ENCODE measurements at places on chromosomes 12 and 14.

DNA sequence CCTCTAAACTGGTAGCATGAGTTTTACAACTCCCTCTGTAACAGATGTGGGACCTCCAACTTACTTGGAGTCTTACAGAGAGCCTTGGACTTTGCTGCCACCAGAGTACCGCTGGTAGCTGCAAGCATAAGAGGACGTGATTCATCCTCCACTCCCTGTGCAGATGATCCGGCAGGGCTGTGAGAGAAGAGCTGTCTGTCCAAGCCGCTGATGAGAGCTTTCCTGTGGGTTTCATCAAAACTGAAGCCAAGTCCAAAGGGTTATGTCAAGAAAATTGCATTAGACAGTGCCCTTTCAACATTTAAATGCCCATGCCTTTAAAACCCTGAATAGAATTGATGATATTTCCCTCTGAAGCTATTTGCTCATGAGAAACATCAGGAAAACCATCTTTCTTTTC, 85.8 kb downstream of the LLPH start:
- DNase-seq = no peak

GRCh38 chr12:94167756-94168416, 19.5 kb downstream of the PLXNC1 start:
- no peak for DNase-seq

GRCh38 chr14:61474015-61474414, 152.6 kb downstream of the PRKCH start:
- no peak for DNase-seq

- no peak for DNase-seq
These were observed 313.1 kb downstream of the SLC6A15 start for GRCh38 chr12:84599539-84599938.

DNA sequence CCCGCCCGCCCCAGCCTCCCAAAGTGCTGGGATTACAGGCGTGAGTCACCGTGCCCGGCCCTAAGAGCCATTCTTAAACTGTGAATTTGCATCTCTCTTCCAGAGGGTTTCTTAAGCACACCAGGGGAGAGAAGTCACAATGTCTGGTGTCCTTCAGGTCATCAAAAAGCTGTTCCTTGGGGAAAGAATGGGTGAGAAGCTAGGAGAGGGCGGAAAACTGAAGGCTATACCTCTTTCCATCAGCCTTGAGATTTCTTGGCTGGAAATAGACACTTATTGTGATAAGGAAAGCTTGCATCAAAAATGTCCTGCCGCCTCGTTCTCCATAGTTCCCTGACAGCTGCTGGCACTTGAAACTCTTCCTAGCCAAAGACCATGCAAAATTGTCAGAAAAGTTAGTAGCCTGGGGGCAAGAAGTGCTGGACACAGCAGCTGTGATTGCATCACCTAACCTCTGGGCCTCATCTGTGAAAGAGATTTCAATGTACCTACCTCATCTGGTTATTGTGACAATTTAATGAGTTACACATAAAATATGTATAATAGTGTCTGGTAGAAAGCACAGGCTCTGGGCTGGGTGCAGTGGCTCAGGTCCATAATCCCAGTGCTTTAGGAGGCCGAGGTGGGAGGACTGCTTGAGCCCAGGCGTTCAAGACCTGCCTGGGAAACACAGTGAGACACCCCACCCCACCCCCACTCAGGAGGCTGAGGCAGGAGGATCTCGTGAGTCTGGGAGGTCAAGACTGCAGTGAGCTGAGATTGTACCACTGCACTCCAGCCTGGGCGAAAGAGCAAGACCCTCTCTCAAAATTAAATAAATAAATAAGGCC, 9.7 kb upstream of the UBC start:
- no peak for DNase-seq

DNA sequence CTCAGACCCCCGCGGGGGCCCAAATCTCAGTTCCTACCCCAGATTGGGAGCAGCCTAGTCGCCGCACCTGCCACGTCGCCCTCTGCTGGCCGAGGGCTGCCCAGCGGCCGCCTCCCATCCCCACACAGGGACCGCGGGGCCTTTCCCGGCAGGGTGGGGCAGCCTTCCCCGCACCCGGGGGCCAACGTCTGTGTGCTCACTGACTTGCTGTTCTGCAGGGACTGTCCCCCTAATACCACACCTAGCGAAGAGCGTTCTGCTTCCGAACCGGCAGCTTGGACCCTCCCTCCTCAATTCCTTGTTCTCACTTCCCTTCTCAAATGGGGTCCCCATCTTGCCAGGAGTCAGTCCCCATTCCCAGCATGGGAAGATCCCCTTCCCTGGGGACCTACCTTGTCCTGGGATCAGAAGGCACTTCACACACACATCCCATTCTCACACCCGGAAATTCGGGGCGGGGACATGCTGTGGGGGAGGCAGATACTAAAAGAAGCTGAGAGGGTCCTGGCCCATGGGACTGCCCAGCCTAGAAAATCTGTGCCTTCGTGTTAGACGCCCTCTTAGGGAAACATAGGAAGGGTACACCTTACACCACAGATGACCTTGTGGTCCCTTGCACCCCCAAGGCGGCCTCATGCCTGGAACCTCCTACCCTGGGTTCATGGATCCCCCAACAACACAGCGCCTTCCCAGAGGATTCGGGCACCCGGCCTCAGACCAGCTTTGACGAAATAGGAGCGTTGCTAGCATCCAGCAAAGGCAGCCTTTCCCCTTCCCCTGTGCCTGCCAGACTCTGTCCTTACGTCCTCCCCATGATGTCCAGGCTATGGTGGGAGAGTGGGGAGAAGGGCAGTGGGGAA, 16.4 kb downstream of the ACVRL1 start:
- DNase-seq = peak; percentile 19

GRCh38 chr12:11958221-11959091, 112.3 kb upstream of the BCL2L14 start:
- peak; percentile 6 for DNase-seq

DNA sequence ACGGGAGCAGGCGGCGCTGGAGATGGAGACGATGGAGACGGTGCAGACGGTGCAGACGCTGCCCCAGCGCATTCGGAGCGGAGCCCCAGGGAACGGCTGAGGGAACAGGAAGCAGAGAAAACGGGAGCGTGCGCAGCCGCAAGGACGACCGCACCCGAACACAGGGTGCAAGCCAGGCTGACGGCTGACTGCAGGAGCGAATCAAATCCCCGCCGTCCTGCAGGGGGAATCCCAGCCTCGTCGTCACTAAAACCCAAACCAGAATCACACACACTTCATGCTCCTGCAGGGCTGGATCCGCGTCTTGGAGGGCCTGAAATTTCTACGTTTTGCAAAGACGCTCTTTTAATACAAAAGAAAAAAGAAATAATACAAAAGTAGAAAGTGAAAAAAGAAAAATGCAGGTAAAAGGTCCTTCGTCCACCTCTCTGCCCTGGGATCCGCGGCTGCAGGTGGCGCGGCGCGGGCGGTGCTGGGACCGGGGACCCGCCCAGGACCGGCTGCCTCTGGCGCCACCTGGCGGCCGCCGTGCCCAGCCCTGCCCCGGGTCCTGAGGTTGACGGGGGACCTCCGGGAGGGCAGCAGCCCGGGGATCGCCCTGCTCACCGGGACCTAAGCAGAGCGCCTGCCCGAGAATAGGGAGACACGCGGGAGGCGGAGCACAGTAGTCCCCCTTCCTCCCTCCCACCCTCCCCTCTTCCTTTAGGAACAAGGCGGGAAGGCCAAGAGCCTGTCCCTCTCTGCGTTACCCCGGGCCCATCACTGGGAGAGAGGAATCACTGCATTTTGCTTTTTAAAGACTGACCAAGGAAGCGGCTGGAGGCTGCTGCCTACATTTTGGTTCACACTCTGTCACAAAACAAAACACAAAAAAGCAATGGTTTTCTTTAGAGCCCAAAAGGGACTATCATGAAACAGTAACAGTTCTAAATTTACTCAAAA, 20.1 kb downstream of the STX2 start:
- peak; percentile 58 for DNase-seq
